ENCODE measurements at places on chromosomes 12 and 14. TPM values are rescaled to one million over a fixed set of nuclear protein-coding genes. Genes with fewer than 3 reads are reported as not detected.

The KITLG gene
- total RNA-seq, result 46.4 TPM

The ARHGDIB gene
- total RNA-seq, result 483 TPM

The ZFYVE21 gene
- 54.5 TPM for total RNA-seq

The CDK4 gene
- 156 TPM for total RNA-seq

The CYP46A1 gene
- 0.14 TPM for total RNA-seq

The CD4 gene
- total RNA-seq, result not detected

The SMCO3 gene
- total RNA-seq, result 0.25 TPM

The SETD1B gene
- 28.1 TPM for total RNA-seq

DNA sequence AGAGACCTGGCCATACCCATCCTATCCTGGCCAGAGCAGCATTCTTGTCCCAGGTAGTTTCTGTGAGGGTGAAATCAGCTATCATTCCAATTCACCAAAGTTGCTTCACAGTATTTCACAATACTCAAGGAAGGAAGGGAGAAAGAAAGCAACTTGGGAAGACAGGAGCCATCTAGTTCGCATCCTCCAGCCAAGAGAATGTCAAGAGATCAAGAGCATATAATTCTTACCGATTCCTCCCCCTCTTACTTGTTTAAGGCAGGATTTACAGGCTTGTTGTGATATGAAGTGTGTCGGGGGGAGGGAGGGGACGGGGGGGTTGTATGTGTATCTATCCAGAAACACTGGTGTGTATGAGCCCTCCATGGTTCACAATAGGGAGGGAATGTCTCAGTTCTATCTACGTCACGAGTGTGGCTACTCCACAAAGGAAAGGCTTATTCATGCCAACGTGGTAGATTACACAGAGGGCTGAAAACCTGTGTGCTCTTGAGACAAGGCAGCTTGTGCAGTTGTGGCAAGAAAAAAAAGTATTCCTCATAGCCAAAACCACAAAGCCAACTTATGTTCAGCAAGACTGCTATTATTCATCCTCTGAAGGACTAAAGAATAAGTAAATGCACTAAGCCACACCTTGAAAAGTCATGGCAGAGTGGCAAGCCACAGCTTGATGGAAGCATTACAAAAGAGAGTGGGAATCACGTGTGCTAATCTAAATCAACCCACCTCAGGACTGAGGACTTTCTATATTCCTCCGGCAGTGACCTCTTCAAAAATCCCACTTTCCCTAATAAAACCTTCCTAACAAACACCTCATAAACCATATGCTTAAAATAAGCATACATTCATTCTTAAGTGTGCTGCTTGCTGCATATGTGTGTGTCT lies 35.0 kb downstream of the CORO1C start:
- no peak for DNase-seq

DNA sequence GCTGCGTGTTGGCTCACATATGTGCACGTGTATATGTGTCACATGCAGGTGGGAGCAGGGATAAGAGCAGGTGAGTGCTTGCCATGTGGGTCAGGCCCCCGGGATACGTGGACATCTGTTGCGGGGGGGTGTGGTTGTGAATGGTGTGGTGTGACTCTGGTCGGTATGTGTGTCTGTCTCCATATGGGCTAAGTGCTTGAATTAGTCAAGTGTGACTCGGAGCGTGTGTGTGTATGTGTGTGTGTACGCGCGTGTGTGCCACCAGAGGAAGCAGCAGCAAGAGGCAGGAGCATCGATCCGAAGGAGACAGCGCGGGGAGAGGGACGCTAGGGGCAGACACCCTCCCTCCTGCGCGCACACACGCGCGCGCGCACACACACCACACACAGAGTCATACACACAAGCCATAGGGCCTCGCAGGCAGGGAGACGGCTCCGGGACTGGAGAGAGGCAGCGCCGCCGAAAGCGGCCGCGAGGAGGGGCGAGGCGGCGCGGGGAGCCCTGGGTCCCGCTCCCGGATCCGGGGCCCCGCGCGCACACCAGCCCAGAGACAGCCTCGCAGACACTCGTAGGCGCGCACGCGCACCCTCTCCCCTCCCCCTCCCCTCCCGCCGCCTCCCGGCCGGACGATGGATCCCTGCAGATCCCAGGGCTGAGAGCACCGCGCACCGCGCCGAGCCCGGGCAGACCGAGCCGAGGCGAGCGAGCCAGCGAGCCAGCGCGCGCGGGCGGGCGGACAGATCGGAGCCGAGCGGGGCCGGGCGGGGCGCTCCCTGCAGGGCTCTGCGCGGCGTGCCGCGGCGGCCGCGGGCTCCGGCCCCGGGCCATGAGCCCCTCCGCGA lies at the start of gene ASIC1:
Gene ASIC1 (plus strand): TSS at position 597 of the 842 bp plus-strand sequence. CDS start 1,171 bp downstream, outside the sequence.
- DNase-seq, result peak; percentile 62

- DNase-seq, result peak; percentile 50
Measured at GRCh38 chr12:8948701-8949341, 624 bp downstream of the M6PR start.

- no peak for DNase-seq
Measured at GRCh38 chr12:64086946-64087345, 135.2 kb downstream of the KICS2 start.

- no peak for DNase-seq
Measured at GRCh38 chr14:90406384-90406798, 9.6 kb downstream of the CALM1 start.

DNA sequence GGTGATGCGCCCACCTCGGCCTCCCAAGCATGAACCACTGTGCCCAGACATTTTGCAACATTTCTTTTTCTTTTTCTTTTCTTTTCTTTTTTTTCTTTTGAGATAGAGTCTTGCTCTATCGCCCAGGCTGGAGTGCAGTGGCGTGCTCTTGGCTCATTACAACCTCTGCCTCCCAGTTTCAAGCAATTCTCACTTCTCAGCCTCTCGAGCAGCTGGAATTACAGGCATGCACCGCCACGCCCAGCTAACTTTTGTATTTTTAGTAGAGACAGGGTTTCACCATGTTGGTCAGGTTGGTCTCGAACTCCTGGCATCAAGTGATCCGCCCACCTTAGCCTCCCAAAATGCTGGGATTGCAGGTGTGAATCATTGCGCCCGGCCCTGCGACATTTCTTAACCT lies 7.6 kb upstream of the CDC42BPB start:
- no peak for DNase-seq

GRCh38 chr12:49031573-49032161 lies 13.1 kb upstream of the PRKAG1 start:
- DNase-seq, result no peak

DNA sequence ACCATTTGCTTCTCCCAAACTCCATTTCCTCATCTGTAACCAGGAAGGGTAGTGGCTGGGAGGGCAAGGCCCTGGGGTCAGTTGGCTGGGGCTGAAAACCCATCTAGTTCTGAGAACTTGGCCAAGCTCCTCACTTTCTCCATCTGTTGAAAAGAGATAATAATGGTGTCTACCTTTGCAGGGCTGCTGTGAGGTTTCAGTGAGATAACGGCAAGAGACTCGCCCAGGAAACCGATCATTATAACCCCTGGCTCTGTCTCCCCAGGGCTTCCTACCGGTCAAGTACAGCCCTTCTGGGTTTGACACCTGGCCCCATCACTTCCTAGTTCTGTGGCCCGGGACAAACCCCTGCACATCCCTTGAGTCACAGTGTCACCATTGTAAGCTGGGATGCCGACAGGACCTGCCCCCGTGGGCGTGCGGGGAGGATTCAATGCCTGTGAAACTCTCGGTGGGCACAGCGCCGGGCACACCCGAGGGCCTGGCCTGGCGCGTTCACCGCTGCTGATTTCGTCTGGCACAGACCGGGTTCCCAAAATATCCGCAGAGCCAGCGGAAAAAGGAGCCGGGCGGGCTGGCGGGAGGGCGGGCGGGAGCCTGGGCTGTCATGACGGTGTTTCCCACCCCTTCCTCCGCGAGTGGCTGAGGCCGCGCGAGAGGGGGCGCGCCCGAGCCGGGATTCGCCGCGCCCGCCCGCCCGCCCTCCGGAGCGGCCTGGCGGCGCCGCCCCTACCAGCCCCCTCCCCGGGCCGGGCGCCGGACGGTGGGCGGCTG lies 4.4 kb downstream of the KMT5A start:
- peak; percentile 61 for DNase-seq

GRCh38 chr14:64721391-64721791 lies 17.2 kb downstream of the PLEKHG3 start:
- peak; percentile 27 for DNase-seq

GRCh38 chr12:50211392-50212070 lies 44.4 kb upstream of the CERS5 start:
- peak; percentile 70 for DNase-seq

DNA sequence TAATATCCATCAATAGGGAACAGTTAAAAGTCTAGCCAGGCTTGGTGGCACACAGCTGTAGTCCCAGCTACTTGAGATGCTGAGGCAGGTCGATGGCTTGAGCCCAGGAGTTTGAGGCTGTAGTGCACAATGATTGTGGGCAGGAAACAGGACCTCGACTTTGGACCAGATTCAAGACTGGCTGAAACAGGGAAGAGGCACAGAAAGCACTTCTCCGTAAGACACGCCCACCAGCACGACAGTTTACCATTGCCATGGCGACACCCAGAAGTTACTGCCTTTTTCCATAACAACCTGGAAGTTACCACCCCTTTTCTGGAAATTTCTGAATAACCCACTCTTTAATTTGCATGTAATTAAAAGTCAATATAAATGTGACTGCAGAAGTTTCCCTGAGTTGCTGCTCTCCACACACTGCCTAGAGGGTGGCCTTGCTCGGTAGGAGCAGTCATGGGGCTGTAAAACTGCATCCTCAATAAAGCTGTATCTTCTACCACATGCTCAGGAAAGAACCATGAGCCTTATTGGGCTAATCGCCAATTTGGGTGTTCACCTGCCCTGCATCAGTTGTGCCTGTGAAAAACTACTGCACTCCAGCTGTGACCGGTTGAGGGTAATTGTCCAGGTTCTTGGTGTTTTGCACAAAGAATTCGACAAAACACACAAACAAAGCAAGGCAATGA lies 4.6 kb upstream of the LRRC23 start:
- DNase-seq, result peak; percentile 78

DNA sequence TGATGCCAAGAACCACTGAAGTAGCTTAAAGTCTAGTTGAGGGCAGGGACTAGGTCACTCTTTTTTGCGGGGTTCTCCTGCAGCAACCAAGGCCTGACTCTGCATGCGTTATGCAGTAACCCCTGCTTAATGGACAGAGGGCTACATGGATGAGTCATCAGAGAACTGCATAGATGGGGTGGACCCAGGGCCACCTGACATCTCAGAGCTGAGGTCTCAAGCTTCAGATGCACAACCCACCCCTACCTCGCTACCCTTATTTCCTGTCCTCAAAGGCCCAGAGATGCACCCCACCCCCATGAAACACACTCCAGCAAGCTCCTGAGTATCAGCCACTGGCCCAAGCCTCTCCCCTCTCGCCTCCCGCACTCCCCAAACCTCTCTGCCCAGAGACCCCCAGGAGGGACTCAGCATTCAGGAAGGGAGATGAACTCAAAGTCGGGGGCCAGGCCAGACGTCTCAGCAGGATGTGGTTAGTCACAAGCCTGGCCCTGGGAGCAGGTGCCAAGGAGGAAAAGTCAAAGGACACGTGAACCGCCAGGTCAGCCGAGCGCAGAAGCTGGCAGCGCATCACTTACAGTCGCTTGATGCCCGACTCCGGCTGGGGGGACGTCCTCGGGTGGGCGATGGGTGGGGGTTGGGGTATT lies 25.8 kb downstream of the SNRNP35 start:
- no peak for DNase-seq

- DNase-seq, result no peak
Measured at GRCh38 chr12:109566424-109566823, 6.9 kb downstream of the MMAB start.

GRCh38 chr12:100860611-100861010 lies 66.0 kb downstream of the ANO4 start:
- DNase-seq, result no peak

- no peak for DNase-seq
Measured at GRCh38 chr14:100738269-100738691, 11.6 kb downstream of the DLK1 start.
